ENCODE measurements at places on chromosomes 12 and 14.

- DNase-seq, result no peak
Observed at GRCh38 chr14:92585981-92586937, 72.7 kb downstream of the RIN3 start.

- DNase-seq, result no peak
Observed at GRCh38 chr12:83186419-83186818, 499.7 kb downstream of the TMTC2 start.

DNA sequence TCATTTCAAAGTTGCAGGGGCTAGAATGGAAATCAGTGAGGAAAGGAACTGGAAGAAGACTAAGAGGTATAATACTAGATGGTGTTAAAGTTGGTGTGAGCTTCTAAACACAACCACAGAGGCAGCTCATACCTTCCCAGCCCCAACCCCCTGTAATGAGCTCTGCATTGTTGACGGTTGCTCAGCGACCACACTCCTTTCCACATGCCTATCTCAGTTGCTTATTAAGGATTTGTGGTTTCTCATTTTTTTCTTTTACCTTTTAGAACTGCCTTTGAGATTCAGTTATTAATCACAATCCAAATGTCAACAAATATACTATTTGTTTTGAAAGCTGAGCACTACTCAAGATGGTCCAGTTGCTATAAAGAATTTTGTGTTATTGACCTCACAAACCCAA lies 62.1 kb upstream of the KIF21A start:
- no peak for DNase-seq

- no peak for DNase-seq
Observed at GRCh38 chr12:26403601-26404000, 208.2 kb downstream of the SSPN start.

DNA sequence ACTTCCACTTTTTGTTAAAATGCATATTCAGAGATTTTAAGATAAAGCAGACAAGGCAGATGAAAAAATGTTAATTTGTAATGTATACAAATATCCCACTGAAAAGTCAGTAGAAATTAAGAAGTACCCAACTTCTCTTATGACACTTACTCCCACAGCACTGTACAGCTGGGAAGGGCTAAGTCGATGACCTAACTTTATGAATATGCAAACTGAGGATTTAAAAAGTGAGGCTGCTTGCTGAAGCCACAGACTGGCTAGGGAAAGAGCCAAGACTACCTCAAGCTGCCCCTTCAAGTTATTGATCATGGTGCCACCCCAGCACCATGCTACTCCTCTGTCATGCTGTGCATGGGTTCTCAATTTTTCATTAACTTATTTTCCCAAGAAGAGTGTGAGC lies 17.0 kb downstream of the PPM1H start:
- DNase-seq, result no peak

GRCh38 chr12:9866860-9867269 lies 2.3 kb downstream of the CLEC2B start:
- DNase-seq, result no peak

- DNase-seq, result no peak
Observed at GRCh38 chr12:558580-558979, 98.8 kb downstream of the B4GALNT3 start.

GRCh38 chr14:64438181-64438841 lies 27.0 kb upstream of the AKAP5 start:
- DNase-seq, result no peak

DNA sequence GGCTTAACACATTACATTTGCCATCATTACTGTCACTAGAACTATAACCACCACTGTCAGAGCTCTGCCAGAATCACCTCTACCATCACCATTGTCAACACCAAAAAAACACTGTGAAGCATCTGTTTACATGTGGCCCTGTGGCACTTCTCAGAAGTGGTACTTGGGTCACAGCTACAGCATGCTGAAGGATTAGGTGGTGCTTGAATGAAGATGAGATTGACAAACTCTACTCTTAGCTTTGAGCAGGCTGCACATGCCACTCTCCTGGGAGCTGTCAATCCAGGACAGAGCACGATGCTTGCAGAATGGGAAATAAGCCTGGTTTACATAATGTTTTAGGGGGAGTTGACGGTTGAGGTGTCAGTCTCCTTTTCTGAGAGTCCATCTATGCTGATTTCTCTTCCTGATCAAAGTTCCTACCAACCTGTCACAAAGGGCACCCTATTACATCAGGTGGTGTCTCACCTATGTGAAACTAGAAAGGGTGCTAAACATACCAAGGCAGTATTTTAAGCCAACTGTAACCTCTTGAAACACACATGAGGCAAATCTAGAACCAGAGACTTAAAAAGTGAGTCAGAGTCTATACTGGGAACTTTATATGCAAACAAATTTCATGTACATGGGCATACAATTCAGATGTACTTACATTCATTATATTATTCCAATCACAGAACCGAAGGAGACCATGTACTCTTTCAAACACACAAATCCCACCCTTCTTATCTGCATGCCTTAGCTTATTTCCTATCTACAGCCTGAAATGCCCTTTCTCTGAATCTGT lies 258.7 kb downstream of the EMP1 start:
- DNase-seq, result no peak

- no peak for DNase-seq
Observed at GRCh38 chr14:85468816-85469215, 61.1 kb upstream of the FLRT2 start.

DNA sequence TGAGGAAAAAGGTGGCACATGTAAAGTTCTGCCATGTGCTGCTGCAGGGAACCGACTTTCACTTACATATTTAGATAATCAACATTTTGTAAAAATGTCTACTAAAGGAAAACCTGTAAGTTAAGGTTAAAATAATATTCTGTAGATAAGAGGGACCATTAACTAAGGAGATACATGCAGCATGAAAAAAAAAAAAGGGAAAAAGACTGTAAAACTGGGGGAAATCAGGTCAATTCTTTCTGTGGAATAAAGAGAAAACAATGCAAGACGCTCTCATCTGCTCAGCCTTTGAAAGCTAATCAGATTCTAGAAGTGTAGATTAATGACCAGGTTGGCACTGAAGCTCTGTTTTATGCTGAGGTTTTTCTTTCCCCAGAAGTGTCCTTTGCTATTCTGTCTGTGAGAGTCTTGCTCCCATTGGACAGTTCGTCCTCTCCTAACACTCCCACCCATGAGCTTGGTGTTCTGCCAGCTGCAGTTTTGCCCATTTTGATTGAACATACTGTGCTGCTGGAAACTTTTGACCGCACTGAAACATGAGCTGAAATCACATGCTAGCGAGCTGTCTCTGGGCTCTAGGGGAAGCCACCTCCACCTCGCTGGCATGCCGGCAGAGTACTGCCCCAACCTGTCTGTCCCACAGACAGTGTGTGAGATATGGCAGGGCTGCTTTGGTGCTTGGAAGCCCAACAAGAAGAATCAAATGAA lies 39.7 kb downstream of the PPTC7 start:
- DNase-seq, result no peak

- DNase-seq, result no peak
Observed at GRCh38 chr12:3371018-3371417, 120.0 kb upstream of the PRMT8 start.

- DNase-seq, result no peak
Observed at GRCh38 chr12:62966990-62967506, 32.1 kb upstream of the PPM1H start.

- DNase-seq, result no peak
Observed at GRCh38 chr12:50003595-50003994, 21.7 kb downstream of the RACGAP1 start.

DNA sequence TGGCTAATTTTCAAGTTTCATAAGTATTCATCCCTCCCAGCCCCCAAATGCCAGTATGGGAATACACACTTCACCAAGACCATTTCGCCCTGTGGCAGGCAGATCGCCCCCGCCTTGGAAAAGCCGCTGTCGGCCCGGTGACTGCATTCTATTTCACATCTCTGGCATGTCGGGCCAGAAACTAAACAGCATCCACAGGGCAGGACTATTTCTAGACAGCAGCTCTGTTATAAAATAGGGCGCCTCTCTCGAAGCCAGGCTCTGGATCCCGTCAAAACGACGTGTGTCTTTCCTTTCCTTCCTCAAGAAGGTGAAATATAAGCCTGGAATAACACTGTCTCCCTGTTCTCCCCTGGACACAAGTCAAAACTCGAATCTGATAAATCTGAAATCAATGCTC lies 56.8 kb downstream of the GSC start:
- no peak for DNase-seq

DNA sequence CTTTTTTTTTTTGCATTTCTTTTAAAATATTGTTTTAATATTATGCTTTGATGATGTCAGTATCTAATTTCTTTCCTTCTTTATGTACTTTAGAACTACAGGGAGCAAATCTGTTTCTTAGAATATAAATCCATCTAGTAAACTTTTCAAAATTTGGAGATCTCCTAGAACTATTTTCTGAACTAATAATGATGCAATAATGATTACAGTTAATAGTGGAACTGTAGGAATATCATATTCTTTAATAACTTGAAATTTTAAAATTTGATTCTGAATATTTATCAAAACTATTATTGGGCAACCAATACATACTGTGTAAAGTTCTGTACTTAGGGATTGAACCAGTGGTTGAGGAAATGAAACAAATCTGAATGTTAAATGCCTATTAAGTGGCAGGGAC lies 23.1 kb upstream of the PMCH start:
- no peak for DNase-seq

DNA sequence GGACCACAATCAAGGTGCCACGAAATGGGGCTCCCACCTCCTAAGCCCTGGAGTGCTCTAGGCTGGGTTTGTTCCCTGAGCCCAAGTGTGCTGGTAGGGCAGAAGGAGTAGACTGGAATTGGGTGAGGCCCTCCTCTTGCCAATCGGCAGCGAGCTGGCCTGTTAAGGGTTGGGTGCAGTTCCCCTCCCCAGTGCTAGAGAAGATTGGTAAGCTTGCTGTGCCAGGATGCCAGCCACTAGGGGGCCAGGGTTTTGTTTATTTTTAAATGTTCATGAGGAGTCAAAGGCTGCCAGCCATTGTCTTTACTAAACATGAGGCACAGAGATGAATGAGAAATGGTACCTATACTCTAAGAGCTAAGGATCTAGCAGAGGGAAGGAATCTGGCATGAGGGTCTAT lies 79.7 kb downstream of the SPTB start:
- DNase-seq, result no peak

GRCh38 chr14:95498622-95499353 lies 17.7 kb downstream of the SYNE3 start:
- no peak for DNase-seq

DNA sequence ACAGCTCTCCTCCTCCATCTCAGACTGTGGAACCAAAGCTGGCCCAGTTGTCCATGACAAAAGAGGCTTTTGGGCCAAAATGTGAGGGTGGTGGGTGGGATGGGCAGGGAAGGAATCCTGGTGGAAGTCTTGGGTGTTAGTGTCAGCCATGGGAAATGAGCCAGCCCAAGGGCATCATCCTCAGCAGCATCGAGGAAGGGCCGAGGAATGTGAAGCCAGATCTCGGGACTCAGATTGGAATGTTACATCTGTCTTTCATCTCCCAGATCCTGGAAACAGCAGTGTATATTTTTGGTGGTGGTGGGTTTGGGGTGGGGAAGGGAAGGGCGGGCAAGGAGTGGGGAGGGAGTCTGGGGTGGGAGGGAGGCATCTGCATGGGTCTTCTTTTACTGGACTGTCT lies 11.8 kb upstream of the TAMALIN start:
- DNase-seq, result no peak

- DNase-seq, result no peak
Observed at GRCh38 chr12:43887397-43887796, 51.5 kb downstream of the TMEM117 start.

DNA sequence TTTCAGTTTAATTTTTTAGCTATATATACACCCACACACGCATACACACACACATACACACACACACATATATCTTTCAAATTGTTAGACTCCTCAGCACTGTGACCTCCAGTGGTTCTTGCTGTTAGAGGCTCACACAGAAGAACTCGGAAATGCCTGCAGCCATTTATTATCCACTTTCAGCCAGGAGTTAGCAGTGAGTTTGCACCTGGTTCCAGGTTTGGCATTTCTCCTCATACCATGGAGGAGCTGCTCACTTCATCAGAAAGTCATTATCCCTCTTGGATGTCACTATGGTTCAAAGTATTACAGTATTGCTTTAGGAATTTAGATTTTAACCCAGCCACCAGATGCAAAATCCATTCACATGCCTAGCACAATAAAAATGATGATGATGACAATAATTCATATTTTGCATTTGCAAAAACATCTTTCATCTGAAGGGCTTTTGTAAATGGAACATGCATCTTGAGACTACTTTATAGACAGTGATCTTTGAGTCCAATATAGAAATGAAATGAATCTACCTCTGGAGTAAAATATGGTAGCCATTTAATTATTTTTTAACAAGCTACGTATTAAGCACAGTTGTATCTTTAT lies 42.3 kb downstream of the NPAS3 start:
- DNase-seq, result no peak

DNA sequence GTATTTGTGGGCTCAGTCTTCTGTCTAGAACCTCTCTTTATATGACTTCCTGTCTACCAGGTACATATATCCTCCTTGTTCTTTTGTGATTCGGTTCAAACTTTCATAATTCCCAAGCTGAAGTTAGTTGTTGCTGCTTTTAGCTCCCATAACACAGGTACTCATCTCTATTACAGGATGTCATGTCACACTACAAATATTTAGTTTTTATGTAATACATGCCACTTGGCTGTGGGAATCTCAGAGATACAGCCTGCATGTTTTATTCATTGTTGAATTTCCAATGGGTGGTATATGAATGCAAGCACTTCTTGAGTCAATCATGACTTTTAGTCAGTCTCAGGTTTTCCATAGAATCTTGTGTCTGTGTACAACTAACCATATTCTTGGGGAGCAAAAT lies 122.7 kb downstream of the SINHCAF start:
- no peak for DNase-seq

- no peak for DNase-seq
Observed at GRCh38 chr12:103241184-103241583, 254.6 kb downstream of the C12orf42 start.

- DNase-seq, result no peak
Observed at GRCh38 chr14:104362761-104363605, 216.6 kb upstream of the C14orf180 start.

- no peak for DNase-seq
Observed at GRCh38 chr14:34060651-34060999, 109.8 kb upstream of the EGLN3 start.
